Left ventricle myocardium superior (tissue), 1 donor: ENCODE measurements at places on chromosomes 6 and 20.

GRCh38 chr6:112501705-112502104 is 154.6 kb downstream of the RFPL4B start:
- peak; percentile 28 for DNase-seq

- peak; percentile 46 for DNase-seq
Measured at GRCh38 chr6:109187399-109188114, 92.2 kb downstream of the CEP57L1 start.

DNA sequence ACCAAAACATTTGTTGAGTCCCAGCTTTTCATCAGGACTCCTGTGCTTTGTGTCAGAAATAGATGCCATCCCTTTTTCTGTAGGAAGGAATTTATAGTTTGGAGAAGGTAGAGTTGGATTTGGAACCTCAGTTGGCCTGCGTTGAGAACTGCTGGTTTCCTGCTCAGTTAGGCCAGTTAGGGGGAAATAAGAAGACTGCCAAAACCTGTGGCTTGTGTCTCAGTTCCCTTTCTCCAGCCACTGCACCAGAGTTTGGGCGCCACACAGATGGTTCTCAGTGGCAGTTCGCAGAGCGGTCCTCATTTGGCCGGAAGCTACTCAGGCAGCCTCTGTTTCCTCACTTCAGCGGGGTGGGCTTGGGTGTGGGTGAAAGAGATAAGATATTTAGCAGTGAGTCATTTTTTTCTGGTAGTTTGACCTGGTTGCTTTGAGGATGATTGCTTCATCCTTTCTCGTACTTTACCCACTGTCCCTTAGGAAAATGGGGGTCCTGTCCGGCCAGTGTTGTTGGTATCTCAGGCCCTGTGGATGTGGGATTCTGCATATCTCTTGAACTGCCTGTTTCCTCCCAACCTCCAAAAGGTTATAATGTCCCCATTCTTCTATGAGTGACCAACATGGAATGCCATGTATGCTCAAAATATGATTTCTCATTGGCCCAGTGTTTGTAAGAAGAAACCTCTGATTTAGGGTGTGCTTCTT is 53.7 kb downstream of the JARID2 start:
- peak; percentile 48 for DNase-seq

DNA sequence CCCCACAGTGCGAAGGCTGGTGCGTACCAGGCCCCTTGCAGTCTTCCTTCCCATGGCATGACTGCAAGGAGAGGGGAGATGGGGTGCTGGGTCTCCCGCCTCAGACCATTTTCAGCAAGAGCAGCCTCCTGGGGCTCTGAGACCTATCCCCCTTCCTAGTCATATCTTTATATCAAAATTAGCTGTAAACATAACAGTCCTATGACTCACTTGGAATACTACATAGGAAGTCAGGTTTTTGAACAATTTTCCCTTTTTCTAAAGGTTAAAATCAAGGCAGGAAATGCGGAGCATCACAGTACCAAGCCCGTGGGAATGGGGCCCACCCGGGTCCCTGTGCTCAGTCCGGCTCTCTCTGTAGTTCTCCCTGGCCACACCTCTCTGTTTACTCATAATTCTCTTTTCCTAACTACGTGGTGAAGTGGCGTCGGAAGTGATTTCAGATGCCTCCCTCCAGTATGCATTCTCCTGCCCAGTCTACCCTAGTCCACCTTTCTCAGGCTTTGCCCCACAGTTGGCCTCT is 109.8 kb upstream of the TMEM170B start:
- no peak for DNase-seq

DNA sequence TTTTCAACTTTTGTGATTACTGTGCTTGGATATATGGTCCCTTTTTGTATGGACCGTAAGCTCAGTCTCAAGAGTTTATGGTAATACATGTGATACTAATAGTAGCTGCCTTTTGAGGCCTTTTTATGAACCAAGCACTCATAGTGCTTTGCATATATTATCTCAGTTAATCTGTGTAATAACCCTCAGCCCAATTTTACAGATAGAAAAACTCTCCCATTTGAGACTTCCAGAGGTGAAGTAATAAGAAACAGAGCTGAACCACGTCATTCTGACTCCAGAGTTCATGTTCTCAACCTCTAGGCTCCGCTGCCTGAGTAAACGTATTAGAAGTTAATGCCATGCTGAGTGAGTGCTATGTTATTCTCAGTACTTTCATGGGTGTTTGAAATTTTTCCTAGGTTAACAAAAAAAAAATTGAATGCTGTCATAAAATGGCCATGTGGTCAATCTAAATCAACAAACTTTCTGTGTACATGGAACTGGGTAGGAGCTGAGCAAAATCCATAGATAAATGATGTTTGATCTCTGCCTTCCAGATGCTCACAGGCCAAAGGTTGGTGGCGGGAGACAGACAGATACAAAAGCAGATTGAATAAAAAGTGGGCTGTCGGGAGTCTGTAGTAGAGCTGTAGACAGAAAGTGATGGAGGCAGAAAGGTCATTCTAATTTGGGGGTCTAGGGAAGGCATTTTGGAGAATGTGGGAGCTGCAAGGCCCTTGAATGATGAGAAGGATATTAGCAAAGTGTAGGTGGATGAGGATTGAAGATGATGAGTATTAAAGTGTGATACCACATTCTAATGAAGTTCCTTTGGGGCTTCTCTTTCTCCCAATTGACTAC is 22.6 kb upstream of the ELOVL2 start:
- DNase-seq: no peak

GRCh38 chr6:111118826-111119225 is 31.5 kb downstream of the SLC16A10 start:
- DNase-seq: no peak

GRCh38 chr6:10098756-10099528 is 315.9 kb downstream of the TFAP2A start:
- DNase-seq: peak; percentile 29

DNA sequence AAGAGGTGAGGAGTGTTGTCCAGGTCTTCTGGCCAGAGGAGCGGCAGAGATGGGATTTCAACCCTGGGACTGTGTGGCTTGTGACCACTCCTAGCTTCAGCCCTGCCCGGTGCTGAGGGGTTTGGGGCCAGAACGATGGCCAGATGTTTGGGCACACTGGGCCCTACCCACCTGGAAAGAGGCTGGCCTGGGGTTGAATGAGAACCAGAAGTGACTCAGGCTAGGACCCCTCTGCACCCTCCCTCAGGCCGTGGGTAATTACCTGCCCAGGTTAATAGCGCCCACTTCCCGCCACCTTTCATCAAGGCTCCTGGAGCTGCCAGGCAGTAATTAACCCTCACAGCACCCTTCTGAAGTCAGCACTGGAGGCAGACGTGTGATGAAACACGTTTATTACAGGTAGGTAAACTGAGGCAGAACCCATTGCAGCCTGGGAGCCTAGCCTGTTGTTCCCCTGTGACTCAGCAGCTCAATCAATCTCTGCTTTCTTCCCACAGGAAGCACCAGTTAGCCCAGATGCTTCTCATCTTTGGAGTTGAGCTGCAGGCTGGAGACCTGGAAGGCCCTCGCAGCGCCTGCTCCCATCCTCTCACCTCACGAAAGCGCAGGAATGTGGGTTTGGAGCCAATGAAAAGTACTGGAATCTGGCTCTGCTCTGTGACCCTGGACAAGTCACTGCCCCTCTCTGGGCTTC is 120.8 kb downstream of the CEBPB start:
- no peak for DNase-seq

DNA sequence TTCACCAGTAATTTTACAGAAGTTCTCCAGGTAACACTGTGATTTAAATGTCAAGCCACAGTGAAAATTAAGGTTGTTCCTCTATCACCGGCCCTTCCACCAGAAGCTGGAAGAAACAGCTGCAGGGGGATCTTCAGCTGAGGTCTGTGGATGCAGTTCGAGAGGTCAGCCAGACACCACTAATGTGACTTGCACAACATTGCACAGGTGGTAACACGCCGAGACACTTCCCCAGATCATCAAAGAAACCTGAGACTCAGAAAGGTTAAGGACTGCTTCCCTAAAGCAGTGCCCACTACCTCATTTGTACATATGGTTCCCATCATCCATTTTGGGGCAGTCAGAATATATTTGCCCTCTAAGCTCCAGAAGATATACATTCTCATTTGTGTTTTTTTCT is 8.1 kb upstream of the SERPINB9 start:
- DNase-seq: no peak

- no peak for DNase-seq
Measured at GRCh38 chr20:41746635-41747034, 128.5 kb upstream of the CHD6 start.

GRCh38 chr6:41733360-41733706 is 2.1 kb downstream of the TFEB start:
- DNase-seq: no peak

DNA sequence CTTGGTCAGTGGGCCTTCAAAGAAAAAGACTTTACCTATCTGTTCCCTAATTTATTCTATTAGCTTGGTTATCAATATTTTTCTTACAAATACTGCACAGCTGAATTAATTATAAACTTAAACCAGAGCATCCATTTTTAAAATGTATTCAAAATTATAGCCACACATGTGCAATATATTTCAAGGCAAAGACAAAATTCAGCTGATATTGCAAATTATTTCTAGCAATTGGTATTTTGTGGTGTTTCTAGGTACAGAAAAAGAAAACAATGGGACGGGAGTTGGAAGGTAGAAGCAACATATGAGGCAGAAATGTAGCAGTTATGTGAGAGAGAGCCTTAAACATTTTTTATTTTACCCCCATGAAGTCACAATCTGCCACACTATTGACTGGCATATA is 64.9 kb downstream of the MAP3K7 start:
- no peak for DNase-seq

GRCh38 chr20:13868331-13868730 is 83.5 kb downstream of the NDUFAF5 start:
- DNase-seq: no peak

- no peak for DNase-seq
Measured at GRCh38 chr6:132341646-132342045, 59.6 kb downstream of the MOXD1 start.

DNA sequence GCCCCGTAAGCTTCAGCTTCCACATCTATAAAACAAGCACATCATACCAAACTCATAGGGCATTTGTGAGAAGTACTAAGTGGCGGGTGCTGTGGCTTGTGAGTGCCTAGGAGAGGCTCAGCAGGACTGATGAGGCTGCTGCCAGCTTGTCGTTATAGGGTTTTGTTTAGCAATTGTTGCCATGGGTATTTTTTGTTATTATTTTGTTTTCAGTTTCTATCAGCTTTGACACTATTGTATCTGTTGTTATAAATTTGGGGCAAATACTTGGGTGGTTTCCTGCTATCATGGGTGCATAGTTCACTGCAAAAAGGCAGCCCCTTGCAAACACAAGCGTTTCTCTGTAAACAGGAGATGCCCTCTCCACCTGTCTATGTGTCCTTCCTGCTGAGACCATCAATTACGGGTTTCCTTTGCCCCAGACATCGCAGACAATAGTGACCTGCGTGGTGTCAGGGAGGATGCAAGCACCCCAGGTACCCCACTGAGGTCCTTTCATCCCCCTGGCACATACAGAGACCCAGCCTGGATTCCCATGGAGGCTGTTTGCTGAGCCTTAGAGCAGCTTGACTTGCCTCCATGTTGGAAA is 3.1 kb upstream of the CCDC167 start:
- no peak for DNase-seq

DNA sequence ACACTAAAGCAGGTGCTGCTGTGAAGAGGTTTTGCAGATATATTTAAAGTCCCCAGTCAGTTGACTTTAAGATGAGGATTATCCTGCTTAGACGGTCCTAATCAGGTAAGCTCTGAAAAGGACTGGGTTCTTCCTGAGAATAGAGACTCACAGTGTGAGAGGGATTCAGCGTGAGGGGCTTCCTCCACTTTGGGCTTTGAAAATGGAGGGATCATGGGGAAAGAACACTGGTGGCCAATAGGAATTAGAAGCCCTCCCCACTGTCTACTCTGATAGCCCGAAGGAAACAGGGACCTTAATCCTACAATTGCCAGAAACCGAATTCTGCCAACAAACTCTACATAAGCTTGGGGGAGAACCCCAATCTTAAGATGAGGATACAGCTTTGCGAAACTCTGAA is 29.7 kb upstream of the HLA-G start:
- DNase-seq: no peak

DNA sequence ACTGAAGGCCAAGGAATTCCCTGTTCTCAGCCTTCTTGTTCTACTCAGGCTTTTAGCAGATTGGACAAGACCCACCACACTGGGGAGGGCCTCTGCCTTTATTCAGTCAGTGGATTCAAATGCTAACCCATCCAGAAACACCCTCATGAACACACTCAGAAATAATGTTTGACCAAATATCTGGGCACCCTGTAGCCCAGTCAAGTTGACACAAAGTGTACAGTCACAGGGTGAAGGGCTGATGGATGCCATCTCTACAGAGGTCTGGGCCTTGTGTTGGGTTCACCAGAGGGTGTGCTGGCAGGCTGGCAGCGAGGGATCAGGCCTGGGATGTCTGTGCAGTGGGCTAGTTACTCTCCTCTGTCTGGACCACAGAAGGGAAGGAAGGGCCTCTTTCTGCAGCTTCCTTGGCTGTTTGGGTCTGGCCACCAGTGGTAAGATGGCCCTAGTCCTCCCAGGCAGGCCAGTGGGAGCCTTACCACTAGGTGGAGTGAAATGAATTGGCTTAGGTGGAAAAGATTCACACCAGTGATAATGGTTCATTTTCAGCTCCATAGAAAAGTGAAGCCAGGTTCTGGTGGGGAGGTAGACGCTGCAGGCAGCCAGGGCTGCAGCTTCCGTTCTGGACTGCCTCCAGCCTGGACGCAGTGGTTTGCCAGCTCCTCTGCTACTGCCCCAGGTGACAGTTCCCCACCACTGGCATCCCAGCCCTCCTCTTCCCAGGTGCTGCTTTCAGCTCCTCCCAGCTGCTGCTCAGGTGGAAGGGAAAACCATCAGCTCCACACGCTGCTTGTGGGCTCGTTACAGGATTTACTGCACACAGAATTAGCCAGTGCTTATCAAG is 9.2 kb downstream of the TUBB2A start:
- no peak for DNase-seq

DNA sequence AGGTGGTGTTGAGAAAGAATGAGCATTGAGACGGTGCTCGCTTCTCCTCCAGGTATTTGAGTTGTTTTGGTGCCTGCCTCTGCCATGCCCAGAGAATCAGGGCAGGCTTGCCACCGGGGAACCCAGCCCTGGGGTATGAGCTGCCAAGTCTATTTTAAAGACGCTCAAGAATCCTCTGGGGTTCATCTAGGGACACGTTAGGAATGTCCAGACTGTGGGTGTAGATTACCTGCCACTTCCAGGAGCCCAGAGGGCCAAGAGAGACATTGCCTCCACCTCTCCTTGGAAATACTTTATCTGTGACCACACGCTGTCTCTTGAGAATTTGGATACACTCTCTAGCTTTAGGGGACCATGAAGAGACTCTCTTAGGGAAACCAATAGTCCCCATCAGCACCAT is 28.3 kb downstream of the SAYSD1 start:
- no peak for DNase-seq

- no peak for DNase-seq
Measured at GRCh38 chr6:30327232-30327746, 562 bp downstream of the TRIM39 start.

DNA sequence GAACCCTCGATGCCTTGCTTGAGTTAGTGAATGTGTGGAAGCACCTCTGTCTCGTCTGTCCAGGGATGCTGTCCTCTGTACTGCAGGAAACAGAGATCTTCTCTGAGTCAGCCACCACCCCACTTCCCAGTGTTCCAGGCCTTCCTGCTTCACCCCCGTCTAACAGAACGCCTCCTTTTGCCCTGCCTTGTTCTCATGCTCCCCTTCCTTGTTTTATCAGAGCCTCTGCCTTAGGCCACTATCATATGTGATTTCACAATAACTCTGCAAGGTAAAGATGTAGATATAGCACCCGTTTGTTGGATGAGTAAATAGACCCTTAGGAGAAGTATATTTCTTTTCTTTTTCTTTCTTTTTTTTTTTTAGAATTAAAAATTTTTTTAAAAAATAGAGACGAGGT is 106.7 kb upstream of the CLDN20 start:
- no peak for DNase-seq
